ENCODE measurements at places on chromosomes 3 and 15.

GRCh38 chr3:120536642-120537041 lies 59.5 kb upstream of the NDUFB4 start:
- no peak for DNase-seq

DNA sequence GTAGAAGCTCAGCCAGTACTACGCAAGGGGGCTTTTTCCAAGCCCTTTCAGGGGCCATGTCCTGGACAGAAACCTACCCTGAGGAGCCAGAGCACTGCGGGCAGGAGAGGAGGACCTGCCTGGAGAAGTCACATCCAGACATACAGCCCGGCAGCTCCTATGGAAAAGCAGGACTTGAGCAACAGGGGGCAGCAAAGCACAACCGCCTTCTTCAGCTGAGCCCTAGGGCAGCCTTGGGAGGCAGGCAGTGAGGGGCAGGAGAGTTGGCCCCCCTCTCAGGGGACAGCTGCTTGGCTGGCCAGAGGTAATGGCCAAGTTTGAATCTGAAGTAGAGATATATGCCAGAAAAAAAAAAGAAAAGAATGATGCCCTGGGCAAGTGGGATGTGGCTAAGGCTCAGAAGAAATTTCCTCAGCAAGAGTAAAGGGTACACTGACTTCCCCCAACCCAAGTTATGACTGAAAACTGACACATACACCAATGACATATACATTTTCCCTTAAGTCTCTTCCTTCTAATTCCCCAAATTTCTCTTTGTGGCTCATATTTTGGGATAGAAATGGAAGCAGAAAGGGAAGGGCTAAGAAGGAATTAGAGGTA lies 56.9 kb downstream of the CYP19A1 start:
- DNase-seq, result peak; percentile 72

GRCh38 chr3:134189849-134190248 lies 60.8 kb downstream of the RYK start:
- no peak for DNase-seq

DNA sequence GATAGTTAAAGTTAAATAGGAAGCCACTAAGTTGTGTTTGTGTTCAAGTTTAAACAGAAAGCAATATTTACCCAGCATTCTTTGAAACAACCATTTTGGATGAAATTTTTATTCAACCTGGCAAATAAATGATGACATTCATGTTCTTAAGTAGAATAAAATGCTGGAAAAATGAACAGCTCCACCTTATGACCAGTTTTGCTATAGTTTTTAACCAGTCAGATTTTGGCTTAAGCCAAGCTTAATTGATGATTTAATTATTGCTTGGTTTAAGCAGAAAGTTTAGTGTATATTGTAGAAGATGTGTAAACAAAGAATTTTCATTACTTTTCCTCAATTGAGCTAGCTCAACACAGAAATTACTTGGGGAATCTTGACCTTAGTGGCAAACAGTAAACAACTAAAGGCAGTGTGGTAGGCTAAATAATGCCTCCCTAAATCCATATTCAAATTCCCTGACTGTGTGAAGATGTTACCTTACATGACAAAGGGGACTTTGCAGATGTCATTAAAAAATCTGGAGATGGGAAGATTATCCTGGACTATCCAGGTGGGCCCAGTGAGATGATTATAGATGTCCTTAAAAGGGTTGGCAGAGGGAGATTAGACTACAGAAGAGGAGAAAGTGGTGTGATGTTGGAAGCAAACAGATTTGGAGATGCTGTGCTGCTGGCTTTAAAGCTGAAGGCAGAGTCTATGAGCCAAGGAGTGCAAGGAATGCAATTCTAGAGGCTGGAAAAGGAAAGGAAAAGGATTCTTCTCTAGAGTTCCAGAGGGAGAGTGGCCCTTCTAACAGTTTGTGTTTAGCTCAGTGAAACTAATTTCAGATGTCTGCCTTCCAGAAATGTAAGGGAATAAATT lies 448.6 kb upstream of the GOLIM4 start:
- DNase-seq, result peak; percentile 71

- DNase-seq, result no peak
Observed at GRCh38 chr15:101151288-101151687, 100.6 kb downstream of the CHSY1 start.

GRCh38 chr3:59052803-59053411 lies 3.1 kb upstream of the CFAP20DC start:
- peak; percentile 60 for DNase-seq

GRCh38 chr15:67036775-67037555 lies 28.4 kb upstream of the SMAD3 start:
- DNase-seq, result no peak

DNA sequence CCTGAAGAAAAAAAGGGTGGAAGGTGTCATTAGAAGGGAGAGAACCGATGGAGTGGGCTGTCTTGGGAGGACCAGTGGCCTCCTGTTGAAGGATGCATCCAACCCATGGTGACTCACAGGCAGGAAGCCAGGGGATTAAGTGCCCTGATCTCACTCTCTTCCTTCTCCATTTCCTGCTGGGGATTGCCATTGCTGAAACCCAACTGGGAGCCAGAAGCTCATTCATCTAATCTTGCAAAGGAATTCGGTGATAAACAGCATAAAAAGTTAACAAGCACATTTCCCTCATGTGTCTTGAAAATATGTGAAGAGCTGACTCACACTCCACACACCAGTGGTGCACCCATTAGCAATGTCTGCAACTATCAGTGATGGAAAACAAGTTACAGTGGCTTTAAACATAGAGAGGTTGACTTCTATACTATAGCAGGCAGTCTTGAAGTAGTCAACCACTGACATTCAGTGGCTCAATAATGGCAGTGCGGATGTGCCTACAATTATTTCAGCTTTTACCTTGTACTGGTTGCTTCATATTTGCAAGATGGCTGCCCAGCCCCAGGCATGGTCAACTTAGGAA lies 12.8 kb upstream of the CSRNP1 start:
- no peak for DNase-seq

DNA sequence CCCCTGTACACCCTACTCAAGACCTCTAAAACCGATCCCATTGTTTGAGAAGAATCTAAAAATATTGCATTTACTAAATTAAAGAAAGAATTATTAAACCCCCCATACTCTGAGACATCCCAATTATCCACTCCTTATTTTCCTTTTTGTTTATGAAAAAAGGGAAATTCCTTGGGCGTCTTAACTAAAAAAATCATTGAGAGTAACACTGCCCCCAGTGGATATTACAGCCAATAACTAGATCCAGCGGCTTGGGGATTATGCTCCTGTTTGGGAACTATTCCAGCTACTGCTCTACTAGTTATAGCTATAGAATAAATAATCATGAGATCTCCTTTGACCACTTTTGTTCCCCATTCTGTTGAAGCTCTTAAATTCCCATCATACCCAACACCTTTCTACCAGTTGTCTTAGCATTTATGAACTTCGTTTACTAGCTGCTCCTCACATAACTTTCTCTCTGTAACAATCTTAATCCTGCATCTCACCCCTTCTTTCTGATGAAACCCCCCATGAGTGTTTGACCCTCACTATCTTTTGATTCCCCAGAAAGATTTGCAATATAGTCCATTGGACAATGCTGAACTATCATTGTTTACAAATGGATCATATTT lies 12.7 kb upstream of the CFAP91 start:
- peak; percentile 16 for DNase-seq

GRCh38 chr3:46690798-46691197 lies 2.7 kb downstream of the ALS2CL start:
- DNase-seq, result no peak

DNA sequence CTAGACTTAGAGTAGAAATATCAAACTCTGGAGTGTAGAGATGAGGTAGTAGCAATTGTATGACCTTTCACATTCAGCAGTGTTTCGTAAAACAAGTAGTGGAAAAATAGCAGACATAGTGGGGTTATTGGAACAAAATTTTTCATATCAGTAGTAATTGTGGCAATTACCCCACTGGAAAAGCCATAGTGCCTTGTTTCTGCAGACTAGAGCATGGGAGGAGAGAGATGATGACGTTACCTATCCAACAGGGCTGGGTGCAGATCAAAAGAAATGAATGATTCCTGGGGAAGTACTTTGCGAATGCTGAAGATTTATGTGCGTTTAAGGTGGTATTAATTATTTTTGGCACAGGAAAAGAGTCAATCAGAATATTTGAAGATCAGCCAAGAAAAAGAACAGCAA lies 147.0 kb upstream of the LRRFIP2 start:
- no peak for DNase-seq

GRCh38 chr3:25571285-25571684 lies 93.4 kb downstream of the TOP2B start:
- no peak for DNase-seq

DNA sequence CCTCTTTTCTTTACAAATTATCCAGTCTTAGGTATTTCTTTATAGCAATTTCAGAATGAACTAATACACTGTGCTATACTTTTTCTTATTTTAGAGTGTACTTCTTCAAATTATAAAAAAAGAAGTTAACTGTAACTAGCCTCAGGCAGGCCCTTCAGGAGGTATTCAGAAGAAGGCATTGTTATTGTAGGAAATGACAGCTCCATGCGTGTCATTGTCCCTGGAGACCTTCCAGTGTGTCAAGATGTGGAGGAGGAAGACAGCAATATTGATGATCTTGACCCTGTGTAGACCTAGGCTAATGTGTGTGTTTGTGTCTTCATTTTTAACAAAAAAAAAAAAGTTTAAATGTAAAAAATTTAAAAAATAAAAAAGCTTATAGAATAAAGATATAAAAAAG lies 55.5 kb downstream of the IL12A start:
- DNase-seq, result peak; percentile 3

DNA sequence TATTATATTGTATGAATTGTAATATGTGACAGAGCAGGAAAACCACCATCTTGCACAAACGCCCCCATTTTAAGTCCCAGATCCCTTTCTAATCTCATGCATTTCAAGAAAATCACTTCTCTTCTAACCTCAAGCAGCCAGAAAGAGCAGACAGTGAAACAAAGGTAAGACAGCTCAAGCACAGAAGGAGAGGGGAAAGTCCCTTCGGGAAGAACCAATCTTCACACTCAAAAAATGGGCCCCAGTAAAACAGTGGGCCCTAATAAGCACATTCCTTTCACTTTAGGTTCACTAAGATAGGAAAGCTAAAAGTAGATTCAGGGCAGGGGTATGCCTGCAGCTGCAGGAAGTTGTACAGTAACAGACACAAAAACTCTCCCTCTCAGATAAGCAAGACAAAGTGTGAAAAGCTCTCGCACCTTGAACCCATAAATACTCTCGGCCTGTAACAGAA lies 1268.7 kb downstream of the SI start:
- no peak for DNase-seq

GRCh38 chr15:100818927-100819326 lies 60.7 kb upstream of the ALDH1A3 start:
- DNase-seq, result no peak

Data from NCI-H69 (cell line).